Activated CD4-positive, CD25-positive, alpha-beta regulatory T cell treated with anti-CD3 and anti-CD28 coated beads, Interleukin-2, amount 50 U/mL, for 72 hours (primary cell): ENCODE measurements at places on chromosomes 3 and 15.
A peak's percentile ranks its signal among the peaks of the same experiment; 100 is the strongest.

- no peak for DNase-seq
These were observed 486 bp downstream of the LSG1 start for GRCh38 chr3:194671511-194671899.

GRCh38 chr3:187319699-187320302 is 28.3 kb upstream of the MASP1 start:
- DNase-seq, result peak; percentile 56

GRCh38 chr3:51682079-51682478 is 11.0 kb downstream of the TEX264 start:
- DNase-seq, result peak; percentile 68

GRCh38 chr3:18086078-18086477 is 339.1 kb downstream of the SATB1 start:
- no peak for DNase-seq

GRCh38 chr3:53888232-53888631 is 3.4 kb downstream of the SELENOK start:
- DNase-seq, result no peak

DNA sequence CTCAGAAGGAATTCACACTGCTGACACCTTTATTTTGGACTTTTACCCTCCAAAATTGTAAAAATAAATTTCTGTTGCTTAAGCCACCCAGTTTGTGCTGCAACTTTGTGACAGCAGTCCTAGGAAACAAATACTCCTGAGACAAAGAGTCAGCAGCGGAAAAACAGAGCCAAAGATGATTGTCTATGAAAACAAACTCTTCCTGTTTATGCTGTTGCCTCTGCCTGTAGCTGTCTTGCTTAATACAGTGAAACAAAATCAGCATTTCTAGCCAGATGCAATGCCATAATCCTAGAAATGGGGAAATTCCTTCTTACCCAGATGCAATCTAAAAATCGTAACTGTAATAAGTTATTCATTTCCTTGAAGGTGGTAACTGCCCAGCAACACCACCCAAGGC is 387.5 kb upstream of the ATP11B start:
- no peak for DNase-seq

DNA sequence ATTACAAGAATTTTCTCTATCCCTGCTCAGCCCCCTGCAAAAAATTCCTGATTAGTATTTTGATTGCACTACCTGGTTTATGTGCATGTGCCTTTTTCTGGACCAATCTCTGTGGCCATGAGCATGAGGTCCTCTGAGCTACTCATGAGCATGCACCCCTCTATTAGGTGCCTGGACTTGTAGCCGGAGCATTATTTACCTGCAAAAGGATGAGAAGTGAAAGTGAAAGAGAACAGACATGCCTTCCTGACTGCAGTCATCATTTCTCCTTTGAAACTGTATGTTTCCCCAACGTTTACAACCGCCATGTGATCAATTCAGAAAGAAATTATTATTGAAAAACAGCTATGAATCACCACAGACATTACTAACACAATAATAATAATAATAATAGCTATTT is 1008.8 kb downstream of the ROBO2 start:
- no peak for DNase-seq
